ENCODE measurements at places on chromosomes 4 and X.

- DNase-seq: no peak
Measured at GRCh38 chr4:115759231-115759630, 645.8 kb upstream of the NDST4 start.

DNA sequence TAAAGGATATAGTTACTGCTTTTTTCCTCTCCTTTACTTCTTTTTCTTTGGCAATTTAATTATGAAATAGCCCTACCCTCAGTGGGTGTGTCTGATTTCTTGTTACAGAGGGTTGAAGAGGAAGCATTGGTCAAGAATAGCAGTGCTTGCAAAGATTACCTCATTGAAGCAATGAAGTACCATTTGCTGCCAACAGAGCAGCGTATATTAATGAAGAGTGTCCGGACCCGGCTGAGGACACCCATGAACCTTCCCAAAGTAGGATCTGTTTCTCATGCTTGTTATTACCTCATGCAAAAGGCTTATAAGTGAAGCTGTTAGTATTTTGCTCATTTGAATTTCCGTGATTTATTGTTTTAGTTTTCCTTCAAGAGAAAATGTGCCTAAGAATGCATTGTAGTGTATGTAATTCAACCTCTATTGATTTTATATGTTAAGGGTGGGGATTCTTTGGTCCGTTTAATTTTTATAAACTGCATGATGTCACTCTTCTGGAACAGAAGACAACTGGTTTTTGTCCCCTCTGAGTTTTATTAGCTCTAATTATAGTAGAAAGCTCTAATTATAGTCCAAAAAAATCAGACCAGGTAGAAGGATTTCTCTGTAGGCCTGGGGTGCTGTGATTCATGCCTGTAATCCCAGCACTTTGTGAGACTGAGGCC, 27.9 kb upstream of the MSMO1 start:
- DNase-seq: no peak

GRCh38 chrX:131840799-131841495, 182.2 kb upstream of the STK26 start:
- DNase-seq: no peak

DNA sequence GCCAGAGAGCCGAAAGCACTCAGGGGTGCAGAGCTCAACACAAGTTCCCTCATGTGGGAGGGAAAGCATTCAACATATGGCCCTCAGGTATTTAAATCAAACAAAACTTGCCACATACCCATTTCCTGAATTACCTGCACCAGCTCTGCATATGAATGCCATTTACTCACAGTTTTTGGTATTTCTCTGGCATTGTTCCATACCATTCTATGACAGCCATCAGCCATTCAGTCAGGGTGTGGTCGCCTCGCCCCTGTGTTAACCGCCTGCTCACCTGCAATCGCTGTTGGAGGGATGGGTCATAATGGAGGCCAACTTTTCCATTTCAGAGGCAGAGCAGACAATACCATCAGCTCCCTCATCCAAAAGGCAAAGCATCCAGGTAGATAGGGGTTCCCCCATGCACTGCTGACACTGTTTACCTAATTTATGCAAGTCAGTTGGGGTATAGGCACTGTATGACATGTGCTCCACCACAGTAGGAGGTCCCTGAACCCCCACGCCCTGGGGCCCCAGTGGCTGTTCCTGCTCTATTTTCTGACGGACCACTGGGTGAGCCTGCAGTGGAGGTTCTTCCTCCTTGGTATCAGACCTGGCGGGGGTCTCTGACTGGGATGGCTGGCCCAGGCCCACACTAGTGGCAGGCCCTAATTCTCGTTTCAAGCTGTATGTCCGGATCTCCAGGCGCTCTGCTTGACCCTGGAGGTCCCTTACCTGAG, 227.1 kb downstream of the ADGRL3 start:
- no peak for DNase-seq

DNA sequence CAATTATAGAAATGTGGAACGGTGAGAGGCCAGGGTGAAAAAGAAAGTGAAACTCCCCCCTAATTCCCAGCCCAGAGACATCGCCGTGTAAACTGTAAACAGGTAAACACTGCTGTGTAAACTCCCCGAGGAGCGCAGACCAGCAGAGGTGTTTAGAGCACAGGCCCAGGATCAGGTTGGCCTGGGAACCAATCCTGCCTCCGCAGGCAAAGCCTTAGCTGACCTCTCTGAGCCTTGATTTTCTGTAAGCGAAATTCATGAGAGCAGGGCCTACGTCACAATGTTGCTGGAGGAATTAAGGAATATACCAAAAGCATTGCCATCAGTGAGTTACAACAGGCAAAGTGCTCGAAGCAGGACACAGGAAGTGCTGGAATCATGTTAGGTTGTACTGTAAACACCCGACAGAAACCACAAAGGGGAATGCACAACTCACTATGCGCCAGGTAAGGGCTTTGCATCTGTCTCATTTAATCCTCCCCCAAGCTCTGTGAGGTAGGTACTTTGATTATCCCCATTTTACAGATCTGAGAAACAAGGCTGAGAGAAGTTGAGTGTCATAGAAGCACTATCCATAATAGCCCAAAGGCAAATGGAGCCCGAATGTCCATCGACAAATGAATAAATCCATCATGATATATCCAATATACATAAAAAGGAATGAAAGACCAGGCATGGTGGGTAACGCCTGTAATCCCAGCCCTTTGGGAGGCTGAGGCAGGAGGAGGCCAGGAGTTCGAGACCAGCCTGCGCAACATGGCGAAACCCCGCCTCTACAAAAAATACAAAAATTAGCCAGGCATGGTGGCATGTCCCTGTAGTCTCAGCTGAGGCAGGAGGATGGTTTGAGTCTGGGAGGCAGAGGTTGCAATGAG, 30.7 kb upstream of the KIAA0232 start:
- DNase-seq: no peak
